ENCODE measurements at places on chromosomes 2 and 18.

GRCh38 chr2:43419876-43420275 lies 176.0 kb downstream of the THADA start:
- DNase-seq, result no peak

GRCh38 chr2:150607390-150607811 lies 119.9 kb upstream of the RND3 start:
- DNase-seq, result no peak

- no peak for DNase-seq
Measured at GRCh38 chr2:62340994-62341484, 145.1 kb downstream of the B3GNT2 start.

DNA sequence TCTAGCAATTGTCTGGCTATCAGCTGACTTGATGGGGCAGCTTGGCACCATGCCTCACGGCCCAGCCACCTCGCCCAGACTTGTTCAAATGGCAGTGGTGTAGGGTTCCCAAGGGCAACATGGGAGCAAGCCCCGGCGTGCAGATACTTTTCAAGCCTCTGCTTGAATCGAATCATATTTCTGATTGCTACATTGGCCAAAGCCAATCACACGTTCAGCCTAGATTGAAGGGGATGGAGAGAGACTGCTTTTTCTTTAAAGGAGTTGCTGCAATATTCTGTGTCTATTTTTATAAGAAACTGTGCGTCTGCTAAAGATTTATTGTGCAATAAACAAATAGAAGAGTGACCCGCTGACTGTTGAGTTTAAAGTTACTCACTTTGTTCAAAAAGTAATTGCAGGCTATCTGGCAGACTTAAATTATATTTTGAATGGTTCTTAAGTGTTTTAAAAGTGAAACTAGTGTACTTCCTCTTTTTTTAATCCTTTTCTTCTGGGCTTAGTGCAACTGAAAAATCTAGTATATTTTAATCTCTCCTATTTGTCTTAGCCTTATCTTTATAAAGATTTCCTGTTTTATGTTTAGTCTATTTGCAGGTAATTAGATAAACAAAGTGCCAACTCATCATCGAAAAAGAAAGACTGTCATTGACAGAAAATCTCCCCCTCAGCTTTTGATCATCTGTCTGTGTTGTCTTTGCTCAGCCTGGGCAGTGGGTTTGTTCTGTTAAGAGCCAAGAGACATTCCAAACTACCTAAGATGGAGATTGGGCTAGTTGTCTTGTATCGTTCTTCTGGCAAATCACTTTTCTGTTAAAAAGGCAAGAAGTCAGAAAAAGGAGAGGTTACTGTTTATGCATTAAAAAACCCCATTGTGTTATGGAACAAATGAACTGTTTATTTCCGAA lies 156.1 kb downstream of the TPGS2 start:
- no peak for DNase-seq

GRCh38 chr2:239642406-239643004 lies 241.7 kb upstream of the HDAC4 start:
- DNase-seq, result no peak

DNA sequence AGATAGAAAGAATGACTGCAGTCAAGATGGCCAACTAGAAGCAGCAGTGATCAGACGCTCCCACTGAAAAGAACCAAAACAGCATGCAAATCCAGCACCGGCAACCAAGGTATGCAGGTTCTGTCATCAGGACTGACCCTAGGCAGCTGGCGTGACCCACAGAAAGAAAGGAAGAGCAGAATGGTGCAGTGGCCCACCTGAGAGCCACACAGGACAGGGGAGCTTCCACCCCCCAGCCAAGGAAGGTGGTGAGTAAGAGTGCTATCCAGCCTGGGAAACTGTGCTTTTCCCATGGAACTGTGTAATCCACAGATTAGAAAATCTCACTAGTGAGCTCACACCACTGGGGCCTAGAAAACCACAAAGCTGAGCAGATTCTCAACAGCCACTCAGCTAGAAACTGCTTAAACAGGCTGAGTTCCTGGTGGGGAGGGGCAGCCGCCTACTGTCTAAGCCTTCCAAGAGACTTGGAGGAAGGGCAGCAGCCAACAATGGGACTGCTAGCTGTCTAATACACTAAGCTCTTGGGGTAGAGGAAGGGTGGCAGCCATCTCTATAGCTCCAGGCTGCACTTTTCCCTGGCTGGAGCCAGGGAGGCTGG lies 127.9 kb downstream of the EVA1A start:
- no peak for DNase-seq

DNA sequence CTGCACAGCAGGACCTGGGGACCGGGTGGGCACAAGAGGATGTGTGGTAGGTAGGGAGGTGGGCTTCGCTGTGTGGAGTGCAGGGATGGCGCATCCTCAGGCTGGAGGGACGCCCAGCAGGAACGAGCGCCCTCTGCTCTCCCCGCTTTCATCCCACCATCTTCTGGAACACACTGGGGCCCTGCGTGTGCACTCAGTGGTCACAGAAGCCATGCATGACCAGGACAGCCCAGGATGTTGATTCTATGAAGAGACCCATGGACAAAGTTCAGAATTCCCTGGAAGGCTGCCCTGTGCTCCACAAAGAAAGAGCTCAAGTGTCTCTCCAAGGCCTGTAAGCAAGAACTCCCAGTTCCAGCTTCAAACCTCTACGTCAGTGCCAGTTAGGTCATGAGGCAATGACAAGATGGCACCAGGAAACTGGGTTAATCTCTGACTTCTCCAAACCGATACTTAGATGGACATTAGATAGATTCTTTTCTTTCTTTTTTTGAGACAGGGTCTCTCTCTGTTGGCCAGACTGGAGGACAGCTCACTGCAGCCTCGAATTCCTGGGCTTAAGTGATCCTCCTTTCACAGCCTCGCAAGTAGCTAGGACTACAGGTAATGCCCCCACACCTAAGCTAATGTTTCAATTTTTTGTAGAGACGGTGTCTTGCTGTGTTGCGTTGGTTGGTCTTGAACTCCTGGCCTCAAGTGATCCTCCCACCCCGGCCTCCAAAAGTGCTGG lies 3.4 kb downstream of the SLC66A2 start:
- no peak for DNase-seq

GRCh38 chr18:59787998-59788790 lies 91.0 kb upstream of the CCBE1 start:
- DNase-seq, result no peak

DNA sequence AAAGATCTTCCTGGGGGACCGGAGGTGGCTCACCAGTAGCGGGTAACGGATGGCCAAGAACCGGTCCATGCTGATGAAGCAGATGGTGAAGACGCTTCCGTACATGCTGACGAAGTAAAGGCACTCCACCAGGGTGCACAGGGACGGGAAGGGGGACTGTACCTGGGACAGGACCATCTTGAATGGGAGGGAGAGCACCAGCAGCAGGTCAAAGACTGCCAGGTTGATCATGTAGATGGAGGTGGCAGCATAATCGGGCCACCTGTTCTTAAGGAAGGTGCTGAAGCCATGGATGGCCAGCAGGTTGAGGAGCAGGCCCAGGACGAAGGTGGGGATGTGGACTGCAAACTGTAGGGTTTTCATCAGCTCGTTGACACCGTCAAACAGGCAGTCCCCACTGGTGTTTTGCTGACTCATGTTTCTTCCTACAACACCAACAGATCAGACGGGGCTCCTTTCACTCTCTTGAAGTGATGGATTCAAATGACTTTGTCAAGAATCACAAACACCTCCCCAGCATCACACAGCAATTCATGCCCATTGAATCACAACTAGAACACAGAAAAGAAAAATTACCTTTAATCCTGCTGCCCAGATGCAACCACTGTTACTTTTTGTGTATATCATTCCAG lies 14.4 kb downstream of the GPR55 start:
- no peak for DNase-seq

GRCh38 chr2:60485055-60485454 lies 68.4 kb downstream of the BCL11A start:
- no peak for DNase-seq

DNA sequence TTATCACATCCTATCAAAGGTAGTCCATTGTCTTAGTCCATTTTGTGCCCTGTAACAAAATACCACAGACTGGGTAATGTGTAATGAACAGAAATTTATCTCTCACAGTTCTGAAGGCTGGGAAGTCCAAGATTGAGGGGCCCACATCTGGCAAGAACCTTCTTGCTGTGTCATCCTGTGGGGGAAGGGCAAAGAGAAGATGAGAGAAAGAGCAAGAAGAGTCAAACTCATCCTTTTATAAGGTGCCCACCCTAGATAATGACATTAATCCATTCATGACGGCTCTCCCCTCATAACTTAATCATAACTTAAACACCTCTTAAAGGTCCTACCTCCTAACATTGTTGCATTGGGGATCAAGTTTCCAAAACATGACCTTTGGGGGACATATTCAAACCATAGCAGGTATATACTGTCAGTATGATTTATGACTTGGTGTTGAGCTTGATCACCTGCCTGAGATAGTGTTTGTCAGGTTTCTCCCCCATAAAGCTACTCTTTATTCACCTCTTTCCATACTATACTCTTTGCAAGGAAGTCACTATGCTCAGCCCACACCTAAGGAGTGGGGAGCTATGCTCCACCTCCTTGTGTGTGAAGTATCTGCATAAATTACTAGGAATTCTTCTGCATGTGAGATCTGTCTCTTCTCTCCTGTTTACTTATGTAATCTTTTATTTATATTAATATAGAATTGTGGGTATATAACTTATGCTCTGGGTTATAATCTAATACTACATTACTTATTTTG lies 5.2 kb upstream of the MAP3K2 start:
- DNase-seq, result no peak

GRCh38 chr2:38568724-38569436 lies 33.8 kb downstream of the HNRNPLL start:
- no peak for DNase-seq

DNA sequence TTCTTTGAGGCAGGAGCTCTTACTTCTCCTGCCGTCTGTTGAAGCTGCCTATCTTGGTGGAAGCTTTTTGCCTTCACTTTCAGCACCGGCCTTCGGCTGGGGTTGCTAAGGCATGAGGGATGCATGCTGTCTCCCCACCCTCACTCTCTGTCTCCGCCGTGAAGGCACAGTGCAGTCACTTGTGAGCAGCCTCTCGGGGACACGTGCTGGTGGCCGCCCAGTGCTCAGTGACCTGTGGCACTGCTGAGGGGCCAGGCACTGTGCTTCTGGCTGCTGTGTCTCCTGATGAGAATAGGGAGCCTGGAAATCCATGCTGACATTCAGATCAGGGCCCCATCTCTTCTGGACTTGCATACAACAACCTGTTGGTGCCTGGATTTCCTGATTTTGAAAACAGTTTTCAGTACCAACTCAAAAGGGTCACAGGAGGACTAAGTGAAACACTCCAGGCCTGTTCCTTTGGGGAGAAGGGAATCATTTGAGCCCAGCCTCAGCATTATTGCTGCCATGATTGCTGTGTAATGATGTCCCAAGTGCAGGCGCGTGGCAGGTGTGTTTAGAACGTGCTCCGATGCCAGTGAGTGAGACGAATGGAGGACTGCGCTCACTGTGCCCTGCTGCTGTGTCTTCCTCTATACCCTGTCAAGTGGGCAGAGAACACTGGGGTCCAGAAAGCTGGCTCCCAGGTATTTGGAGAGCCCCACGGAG lies 218.1 kb downstream of the SEPTIN10 start:
- no peak for DNase-seq

DNA sequence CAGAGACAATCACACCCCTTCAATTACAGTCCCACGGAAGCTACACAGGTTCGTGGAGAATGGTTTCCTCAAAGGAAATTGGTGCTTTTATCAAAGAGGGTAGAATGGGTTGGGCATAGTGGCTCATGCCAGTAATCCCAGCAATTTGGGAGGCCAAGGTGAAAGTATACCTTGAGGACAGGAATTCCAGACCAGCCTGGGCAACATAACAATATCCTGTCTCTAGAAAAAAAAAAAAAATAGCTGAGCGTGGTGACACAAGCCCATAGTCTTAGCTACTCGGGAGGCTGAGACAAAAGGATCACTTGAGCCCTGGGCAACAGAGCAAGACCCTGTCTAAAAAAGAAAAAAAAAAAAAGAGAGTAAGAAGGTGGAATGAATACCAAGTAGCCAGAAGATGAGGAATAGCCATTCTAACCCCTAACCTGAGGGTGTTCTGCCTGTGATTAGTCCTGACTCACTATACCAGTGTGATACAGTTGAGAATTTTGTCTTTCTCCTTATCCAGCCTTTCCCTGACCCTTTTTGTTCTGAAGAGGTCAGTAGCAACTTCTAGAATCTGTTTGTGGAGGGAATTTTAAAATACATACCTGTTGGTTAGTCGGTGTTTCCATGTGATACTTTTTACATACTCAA lies 283.2 kb downstream of the MREG start:
- DNase-seq, result no peak

- DNase-seq, result no peak
Measured at GRCh38 chr2:48515513-48515985, 14.4 kb upstream of the STON1 start.

DNA sequence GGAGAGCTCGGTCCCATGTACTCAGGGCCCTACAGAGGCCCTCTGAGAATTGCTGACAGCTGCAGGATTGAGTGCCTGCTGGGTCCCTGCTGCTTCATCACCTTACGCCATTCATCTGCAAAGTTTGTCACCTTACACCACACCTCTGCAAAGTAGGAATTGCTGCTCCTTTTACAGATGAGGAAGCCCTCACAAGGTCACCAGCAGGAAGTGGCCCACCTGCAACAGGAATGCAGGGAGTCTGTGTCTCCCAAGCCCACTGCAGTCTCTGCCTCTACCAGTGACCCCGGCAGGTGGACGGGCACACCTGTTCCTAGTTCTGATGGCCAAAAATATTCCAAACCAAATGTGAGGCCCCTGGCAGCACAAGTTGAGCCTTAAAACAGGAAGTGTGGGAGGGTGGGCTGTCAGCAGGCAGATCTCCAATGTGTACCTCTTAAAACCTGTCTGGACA lies 441.4 kb downstream of the NBAS start:
- no peak for DNase-seq

- DNase-seq, result no peak
Measured at GRCh38 chr18:61896757-61897156, 4.0 kb upstream of the RNF152 start.

DNA sequence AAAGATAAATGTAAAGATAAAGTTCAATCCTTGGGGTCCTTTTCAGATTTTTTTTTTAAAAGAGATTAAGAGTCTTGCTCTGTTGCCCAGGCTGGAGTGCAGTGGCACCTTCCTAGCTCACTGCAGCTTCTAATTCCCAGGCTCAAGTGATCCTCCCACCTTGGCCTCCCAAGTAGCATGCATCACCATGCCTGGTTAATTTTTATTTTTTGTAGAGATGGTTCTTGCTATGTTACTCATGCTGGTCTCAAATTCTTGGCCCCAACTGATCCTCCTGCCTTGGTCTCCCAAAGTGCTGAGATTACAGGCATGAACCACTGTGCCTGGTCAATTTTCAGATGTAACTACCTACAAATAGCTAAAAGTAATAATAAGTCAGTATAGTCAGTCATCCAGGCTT lies 21.1 kb downstream of the NFE2L2 start:
- no peak for DNase-seq

GRCh38 chr2:117519721-117520120 lies 294.8 kb upstream of the DDX18 start:
- no peak for DNase-seq

- no peak for DNase-seq
Measured at GRCh38 chr2:97726261-97727064, 13.1 kb downstream of the ZAP70 start.

DNA sequence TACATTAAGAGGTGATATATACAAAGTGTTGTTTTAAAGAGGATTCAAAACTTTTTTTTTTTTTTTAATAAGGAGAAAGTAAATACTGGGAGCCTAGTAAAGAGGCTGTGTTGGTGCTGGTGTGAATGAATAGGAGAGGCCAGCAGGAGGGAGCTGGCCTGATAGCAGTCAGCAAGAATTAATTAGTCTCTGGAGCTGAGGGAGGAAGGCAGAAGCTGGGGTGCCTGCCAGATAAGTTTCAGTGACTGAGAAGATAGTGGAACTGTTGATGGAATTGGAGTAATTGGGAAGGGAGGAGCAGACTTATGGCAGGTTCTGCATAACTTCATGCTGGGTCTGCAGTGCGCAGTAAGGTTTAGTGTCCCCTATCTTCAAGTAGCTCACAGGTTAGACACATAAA lies 36.2 kb upstream of the SNORC start:
- no peak for DNase-seq

Measured in stimulated activated CD8-positive, alpha-beta memory T cell treated with anti-CD3 and anti-CD28 coated beads, Interleukin-2, amount 100 ng/mL, for 1 hour (primary cell).